ENCODE measurements at places on chromosomes 13 and 19.

DNA sequence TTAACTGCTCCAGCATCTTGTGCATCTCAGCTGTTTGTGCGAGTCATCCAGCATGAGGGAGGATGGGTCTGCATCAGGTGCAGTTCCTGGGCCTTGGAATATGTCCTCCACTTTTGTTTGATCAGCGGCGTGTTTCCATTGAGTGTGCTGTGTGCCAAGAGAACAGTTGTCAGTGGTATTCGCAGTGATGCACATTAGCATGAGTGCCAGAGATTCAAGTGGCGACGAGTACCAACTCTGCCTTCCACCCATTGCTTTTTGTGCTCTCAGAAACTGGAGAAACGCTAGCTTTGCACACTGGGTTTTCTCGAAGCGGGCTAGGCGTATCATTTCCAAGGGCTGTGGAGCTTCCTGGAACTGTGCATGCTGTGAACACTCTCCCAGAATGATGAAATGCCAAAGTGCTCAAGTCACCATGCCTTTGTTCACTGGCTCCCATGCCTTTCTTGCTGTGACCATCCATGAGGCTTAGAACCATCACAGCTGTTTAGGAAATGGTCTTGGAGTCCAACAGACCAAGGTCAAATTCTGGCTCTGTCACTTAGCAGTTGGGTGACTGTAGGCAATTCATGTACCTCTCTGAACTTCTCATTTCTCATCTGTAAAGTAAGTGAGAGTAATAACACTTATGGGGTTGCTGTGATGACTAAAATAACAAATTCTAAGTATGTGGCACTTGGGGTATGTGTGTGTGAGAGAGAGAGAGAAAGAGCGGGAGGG lies 18.4 kb downstream of the LRCH1 start:
- no peak for DNase-seq

GRCh38 chr13:40790154-40790616 lies 774 bp downstream of the SLC25A15 start:
- no peak for DNase-seq

- DNase-seq: no peak
Observed at GRCh38 chr19:55692681-55693081, 17.7 kb downstream of the EPN1 start.

DNA sequence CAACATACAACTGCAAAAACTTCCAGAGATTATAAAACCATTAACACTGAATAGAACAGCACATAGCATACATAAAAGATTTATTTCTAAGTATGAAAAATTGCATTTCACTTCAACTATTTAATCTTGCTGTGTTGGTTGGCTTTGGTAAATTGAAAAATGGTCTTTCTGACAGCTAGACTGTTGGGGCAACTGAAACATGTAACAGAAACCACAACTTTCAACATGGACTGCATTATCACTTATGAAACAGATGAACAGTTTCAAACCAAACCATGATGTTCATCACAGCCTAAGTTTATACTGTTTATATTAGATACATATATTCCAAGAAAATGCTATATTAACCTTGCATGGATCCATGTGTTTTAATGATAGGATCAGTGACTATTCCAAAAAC lies 324.1 kb upstream of the PCDH9 start:
- DNase-seq: no peak

DNA sequence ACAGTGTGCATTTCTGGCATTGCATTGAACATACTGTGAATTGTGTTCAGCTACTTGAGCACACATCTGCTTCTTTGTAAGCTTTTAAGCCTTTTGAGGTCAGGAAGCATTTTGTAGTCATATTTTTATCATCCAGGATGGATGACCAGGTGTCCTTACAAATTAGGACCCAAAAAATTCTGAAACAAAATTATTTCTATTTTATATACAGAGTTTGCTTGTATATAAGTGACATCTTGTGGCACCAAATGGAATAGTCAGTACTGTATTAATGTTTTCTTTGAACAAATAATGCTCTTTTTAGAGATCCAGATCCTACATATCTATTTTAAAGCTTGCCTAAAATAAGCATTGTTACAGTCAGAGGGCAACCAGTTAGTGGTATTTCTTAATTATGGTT lies 9.5 kb upstream of the SUPT20H start:
- no peak for DNase-seq

Data from hematopoietic multipotent progenitor cell treated with erythropoietin and hydrocortisone succinate and interleukin-3 and kit ligand, for 17 days (in vitro differentiated cells).